ENCODE measurements at places on chromosomes 4 and X.

DNA sequence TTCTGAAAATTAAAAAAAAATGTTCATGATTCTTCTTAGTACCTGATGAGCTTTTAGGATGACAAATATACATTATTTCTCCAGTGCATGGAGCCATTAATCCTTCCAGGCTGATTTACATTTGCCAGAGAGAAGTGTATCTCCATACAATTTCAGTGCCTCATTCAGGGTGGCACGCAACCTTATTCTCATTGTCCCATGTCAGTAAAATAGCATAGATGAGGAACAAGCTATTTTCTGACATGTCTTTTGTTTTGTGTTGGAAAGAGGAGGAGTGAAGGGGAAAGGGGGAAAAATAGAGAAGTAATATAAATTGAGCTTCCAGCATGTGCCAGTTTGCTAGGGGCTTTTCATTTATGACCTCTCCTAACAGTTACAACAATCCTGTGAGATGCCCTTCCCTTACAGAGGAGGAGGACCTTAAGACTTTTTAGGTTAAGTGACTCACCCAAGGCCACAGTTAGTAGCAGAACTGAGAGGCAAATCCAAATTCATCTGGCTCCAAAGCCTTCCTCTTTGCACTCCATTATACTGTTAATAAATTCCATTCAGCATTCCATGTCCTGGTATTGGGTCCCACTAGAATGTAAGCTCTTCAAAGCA is 274.8 kb upstream of the GPC4 start:
- DNase-seq = no peak

GRCh38 chr4:25914670-25915352 is 791 bp downstream of the SMIM20 start:
- DNase-seq = no peak

DNA sequence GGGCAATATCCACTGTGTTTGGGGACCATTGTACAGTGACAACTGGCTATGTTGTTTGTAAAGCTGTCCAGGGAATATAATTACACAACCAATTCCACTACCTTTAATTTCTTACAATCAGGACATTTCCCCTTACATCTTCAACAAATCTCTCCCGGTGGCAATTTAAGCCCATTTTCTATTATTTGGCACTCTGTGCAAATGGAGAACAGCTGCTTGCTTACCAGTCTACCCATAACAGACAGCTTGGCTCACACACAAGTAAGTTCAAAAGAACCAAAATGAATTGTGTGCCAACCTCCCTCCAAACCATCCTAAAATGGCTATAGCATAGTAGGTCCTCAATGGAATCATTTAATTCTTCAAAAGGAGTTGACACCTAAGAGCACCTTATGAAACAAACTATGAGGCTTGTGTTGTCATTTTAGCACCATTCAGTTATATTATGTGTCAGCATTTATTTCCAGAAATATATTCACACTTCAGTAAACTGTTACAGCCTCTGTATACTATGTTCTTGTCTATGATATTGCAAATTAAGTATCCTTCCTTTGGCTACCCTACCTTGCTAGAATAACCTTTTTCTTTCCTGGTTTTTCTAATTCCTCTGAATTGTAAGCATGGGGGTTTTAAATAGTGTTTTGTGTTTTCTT is 18.4 kb downstream of the GABRA4 start:
- no peak for DNase-seq

DNA sequence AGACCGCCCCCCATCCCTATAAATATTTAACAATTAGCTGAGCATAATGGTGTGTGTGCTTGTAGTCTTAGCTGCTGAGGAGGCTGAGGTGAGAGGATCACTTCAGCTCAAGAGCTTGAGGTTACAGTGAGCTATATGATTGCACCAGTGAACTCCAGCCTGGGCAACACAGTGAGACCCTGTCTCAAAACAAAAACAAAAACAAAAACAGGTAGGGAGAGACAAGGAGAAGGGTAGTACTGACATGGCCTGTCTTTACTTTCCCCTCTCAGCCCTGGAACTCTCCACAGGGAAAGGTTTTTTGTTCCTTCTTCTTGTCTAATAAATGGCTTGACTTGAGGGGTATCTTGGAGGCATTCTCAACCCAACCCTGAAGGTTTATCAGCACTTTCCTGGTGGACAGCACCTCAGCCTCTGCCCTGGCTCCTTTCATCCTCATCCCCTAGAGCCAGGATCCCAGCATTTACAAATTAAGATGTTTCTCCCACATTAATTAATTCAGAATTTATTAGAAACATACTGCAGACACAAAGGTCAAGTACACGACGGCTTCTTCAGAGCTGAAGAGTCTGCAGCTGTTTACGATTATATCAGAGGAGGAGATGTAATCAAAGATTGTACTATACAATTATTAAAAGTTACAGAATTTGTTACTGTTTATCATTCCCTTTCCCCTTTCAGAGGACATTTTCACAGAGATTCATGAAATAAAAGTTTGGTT is 131.8 kb downstream of the AFF1 start:
- no peak for DNase-seq

- DNase-seq = no peak
These were observed 83.0 kb downstream of the PJA1 start for GRCh38 chrX:69082055-69082752.

DNA sequence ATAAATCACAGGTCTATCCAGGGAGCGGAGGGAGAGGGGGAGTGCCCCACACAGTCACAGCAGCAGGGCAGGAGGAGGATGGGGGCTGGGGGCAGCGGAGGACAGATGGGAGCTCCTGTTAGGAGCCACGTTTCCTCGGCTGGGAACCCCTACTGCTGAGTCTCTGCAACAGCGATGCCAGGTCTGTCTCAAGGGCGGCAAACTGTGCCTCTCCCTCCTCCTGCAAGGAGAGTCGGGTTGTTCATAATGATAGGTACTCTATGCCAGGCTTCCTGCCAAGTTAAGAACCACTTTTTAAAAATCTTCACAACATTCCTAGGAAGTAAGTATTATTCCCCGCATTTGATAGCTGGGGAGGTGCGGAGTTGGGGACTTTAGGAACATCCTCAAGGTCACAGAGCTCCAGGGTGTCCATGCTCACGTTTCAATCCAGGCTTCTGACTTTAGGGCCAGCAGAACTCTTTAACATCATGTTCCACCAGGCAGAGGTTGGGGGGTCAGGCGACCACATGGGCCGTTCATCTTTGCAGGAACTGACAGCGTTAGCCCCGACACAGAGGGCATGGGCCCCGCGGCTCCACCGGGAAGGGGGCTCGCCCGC is 98.3 kb upstream of the MAML3 start:
- no peak for DNase-seq

DNA sequence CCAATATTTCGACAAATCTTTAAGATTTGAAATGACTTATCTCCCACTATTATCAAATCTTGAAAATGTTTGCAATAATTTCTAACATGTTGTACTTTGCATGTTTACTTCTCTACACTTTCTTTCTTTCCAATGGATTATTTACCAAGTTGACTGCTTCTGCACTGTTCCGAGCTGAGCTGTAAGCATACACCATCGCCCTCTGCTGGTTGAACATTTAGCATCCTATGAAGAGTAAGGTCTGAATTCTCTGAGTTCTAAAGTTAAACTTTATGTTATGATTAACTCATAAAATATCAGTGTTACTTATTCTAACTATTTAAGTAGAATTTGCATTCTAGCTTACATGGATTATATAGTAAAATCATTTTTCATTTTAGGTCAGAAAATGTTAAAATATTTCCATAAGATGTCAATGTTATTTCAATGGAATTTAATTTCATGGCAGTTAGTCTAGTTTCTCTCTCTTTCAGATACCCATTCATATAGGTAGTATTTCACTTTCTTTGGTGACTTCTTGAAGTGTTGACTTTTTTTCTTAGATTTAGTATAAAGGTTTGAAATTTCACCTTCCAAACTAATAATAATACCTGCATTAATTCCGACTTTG is 137.4 kb downstream of the DKK2 start:
- DNase-seq = no peak

DNA sequence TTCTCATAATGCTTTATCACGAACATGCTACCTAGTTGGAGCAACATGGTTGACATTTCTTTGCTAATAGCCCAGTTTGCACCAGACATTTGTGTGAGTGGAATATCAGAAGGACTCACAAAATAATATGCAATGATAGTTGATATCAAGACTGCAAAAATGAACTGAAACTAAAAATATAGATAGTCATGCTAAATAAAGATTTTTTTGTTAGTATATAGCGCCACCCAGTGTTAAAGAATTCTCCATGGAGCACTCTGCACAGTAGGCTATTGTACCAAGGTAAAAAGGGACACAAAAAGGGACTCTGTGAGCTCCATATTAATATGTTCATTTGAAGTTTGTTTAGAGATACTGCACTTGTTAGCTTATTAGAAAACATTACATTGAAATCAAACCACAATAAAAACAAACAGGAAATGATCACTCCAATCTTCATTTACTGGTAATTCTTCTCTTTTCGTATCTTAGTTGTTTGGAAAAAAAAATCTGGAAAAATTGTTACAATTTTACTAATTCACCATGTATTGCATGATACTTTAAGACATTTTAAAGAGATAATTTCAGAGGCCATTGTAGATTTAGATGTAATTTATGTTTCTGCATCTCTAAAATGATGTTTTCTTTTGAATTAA is 1509.6 kb downstream of the ADGRL3 start:
- no peak for DNase-seq

GRCh38 chrX:57573754-57574153 is 18.1 kb upstream of the ZXDB start:
- no peak for DNase-seq

DNA sequence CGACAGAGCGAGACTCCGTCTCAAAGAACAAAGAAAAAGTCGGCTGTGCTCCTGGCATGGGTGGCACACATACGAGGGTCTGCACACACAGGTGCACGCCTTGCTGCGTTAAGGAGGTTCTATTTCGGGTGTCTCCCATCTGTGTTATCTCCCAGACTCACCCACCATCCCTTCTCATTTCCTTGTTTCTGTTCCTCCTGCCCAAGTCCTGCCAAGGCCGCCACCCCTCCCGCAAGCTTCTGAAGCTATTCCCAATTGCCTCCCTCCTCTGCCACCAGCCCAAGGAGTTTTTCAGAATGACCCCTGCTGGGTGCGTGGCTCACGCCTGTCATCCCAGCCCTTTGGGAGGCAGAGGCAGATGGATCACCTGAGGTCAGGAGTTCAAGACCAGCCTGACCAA is 6.0 kb upstream of the IL3RA start:
- peak; percentile 15 for DNase-seq

DNA sequence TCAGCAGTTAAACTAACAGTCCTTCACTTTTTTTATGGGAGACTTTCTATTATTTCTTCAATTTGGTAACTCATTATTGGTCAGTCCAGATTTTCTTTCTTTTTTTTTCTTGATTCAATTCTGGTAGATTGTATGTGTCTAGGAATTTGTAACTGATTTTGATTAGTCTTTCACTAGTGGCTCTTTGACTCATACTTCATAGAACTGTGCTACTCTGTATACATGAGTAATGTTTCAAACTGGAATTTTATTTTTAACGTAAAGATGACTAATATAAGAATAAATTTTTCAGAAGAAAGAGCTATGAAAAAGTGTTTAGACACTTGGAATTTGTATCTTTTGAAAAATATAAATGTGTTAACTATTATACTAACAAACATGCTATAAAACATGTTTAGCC is 813.0 kb downstream of the TRAM1L1 start:
- no peak for DNase-seq

- no peak for DNase-seq
These were observed 21.0 kb downstream of the PLS3 start for GRCh38 chrX:115581759-115582615.

DNA sequence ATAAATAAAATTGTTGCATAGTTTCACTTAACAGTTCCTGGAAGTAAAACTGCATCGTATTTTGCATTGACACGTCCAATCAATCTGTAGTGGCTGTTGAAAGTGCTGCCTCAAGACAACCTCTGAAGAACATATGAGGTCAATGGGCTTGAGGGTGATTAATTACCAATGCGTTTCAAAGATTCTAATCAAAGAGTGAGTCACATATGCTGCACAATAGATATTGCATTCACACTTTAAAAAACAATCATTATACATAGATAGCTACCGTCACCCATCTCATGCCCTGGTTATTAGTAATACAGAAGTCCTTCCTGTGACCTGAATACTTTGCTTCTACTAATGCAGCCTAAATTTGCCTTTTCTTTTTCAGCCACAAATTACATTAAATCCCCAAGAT is 743.3 kb upstream of the SLIT2 start:
- DNase-seq = no peak

- DNase-seq = no peak
These were observed 1.8 kb downstream of the TLL1 start for GRCh38 chr4:165874791-165875371.
